OCI-LY7 (cell line): ENCODE measurements at places on chromosomes 1 and 21. TPM values are rescaled to one million over a fixed set of nuclear protein-coding genes. Genes with fewer than 3 reads are reported as not detected.

GRCh38 chr1:167926486-167926997 is 9.9 kb upstream of the DCAF6 start:
- DNase-seq = no peak

DNA sequence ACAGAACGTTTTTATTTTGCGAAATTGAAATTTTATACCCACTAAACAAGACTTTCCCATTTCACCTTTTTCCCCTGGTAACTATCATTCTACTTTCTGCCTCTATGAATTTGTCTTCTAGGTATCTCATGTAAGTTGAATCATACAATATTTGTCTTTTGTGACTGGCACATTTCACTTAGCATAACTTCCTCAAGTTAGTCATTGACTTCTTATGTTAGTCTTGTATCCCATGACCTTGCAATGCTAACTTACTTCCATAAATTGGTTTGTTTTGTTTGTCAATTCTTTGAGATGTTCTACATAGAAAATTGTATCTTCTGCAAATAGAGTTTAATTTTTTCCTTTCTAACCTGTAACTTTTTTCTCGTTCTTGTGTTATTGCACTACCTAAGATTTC is 26.9 kb downstream of the SH3BP5L start:
- no peak for DNase-seq

SPATA21 gene
- total RNA-seq = 0.33 and 0.40 TPM in 2 replicates

GRCh38 chr21:39867198-39867650 is at the start of gene PCP4:
Gene PCP4, plus strand, starts transcription at chr21:39867438. Its CDS starts 64 bp downstream, at chr21:39867502.
- peak; percentile 39 for DNase-seq

- no peak for DNase-seq
Observed at GRCh38 chr1:87840767-87841166, 512.1 kb downstream of the LMO4 start.

BMP8A gene
- 0.44 TPM in 1 of 2 replicates, not detected in the other for total RNA-seq
